ENCODE measurements at places on chromosomes 2 and 18.

- DNase-seq: no peak
These were observed 4.7 kb downstream of the ACP1 start for GRCh38 chr2:269356-270030.

GRCh38 chr2:161161074-161161706 lies 962 bp downstream of the TANK start:
- DNase-seq: no peak

- no peak for DNase-seq
These were observed 35.4 kb downstream of the INPP4A start for GRCh38 chr2:98479959-98480524.

DNA sequence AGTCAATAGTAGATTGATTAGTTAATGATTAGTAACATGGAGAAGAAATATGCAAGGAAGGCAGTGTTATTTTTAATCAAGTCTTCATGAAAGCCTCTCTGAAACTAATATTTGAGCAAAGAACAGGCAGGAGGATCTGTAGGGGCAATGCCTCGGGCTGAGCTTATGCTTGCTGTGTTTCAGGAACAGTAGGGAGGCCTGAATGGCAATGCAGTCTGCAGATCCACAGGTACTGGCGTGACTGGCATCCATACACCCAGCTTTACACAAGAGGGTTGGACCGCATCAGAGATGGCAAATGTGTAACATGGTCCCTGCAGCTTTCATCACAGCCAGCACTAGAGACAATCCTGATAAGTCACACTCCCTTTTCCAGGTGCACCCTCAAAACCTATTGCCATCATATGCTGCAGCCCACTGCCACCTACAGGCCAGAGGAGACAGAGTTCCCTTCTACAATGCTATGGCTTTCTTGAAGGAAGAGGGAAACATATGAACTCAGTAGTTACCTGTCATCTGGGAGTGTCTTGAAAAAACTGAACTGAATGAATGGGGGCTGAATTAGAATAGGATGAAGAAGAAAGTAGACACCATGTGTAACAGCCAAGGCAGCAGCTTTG lies 582.4 kb upstream of the RAB6C start:
- DNase-seq: no peak

GRCh38 chr2:151269798-151270568 lies 8.3 kb upstream of the RBM43 start:
- no peak for DNase-seq

- peak; percentile 79 for DNase-seq
These were observed 261.6 kb downstream of the NAPG start for GRCh38 chr18:10787293-10787901.

DNA sequence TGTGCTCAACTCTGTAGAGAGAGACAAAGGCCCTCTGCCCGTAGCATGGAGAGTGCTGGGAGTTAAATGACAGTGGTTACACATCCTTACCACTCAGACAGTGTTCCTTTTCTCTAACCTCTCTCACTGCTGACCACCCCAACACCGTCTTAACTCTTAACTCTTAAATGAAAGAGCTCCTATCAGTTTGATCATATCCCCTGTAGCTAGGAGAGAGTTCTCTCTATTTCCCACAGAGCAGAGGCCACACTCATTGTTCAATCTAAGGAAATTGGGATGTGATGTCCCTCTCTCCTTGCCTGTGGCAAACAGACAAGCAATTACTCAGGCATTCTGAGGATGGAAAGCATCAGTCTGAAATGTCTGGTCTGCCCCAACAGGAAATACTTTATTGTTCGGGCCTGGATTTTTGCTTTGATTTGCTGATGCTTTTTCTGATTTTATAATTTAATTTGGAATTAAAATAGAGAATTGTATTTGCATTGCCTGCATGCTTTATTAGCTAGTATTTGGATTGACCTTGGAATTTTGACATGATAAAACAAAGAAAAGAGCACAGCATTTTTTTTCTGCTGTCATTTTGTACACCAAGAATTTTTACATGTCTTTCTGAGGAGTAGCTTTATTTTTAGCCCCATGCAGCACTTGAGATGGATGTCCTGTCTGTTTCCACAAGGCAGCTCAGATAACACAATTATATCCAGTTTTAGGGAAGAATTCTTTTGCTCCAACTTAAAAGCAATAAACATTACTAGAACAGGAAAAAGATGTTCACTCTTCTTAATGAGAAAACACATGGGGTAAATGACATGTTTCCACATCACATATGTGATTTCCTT lies 27.7 kb upstream of the IER3IP1 start:
- no peak for DNase-seq

DNA sequence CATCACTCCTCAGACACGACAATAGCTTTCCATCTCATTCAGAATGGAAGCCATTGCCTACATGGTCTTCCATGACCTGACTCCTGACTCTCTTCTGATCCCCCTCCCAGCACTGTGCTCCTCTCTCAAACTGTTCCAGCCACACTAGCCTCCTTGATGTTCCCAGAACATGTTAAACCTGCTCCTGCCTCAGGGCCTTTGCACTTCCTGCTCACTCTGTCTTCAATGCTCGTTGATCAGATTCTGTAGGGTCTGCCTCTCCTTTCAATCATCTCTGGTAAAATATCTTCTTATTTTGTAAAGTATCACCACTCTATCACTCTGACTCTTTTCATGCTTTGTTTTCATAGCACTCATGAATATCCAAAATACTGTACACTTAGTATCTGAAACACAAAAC lies 84.9 kb downstream of the SESTD1 start:
- DNase-seq: no peak

DNA sequence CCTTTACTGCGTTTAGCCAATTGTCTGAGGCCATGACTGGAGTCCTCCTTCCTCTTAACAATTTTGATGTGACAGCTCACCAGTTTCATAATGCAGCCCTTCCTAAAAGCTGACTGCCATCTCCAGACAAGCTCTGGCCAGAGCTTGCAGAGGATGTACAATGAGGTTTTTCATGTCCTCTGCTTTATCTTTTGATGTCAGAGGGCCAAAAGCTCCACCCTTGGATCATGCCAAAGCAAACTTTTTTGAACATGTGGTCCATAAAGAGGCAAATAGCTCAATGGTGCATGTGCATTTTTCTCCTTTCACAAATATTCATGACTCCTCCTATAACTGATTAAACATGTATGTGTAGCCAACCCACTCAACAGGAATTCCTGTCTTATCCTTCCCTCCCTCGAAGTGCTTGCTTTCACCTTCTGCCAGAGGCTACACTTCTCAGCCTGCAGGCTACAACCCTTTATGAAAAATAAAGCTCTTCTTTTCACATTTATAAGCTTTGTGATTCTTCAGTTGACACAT lies 266.2 kb downstream of the FBXO15 start:
- no peak for DNase-seq

- DNase-seq: no peak
These were observed 1.5 kb downstream of the MFSD6 start for GRCh38 chr2:190409616-190410015.

- no peak for DNase-seq
These were observed 411.0 kb downstream of the TMEM182 start for GRCh38 chr2:103172821-103173220.

DNA sequence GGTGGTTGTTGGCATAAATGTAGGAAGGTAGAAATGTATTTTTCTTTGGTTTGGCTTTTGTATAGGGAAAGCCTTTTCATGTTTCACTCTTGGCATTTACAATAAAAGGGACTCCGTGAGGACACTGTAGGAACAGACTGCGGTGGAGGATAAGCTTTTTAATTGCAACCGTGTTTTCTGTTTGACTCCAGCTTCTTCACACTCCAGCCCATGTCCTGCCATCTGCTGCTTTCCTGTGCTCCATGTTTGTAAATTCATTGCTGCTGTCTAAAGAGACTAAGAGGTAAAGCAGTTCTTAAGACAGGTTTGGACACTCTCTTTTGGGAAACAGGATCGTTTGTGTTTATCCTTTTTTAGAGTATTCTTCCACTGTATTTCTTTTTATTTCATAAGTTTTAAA lies 33.3 kb downstream of the WDR75 start:
- DNase-seq: no peak

- no peak for DNase-seq
These were observed 69.6 kb upstream of the RND3 start for GRCh38 chr2:150557020-150557600.

- no peak for DNase-seq
These were observed 196.6 kb upstream of the SALL3 start for GRCh38 chr18:78782951-78783563.

DNA sequence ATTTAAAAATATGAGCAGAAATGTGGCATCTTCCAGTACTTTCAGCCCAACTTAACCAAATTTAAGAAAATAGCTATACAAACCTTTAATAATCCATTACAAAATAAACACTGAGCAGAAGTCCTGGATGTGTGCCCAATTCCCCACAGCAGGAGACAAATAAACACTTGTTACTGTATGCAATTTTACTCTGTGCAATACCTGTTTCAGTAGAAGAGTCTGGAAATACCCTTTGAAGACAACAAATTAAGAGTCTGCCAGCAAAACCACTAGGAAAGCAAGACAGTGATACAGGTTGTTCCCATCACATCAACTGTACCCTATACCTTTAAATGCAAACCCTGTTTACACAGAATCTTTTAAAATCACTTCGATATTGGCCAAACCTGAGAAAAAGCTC lies 41.4 kb upstream of the RNU4ATAC start:
- DNase-seq: no peak

DNA sequence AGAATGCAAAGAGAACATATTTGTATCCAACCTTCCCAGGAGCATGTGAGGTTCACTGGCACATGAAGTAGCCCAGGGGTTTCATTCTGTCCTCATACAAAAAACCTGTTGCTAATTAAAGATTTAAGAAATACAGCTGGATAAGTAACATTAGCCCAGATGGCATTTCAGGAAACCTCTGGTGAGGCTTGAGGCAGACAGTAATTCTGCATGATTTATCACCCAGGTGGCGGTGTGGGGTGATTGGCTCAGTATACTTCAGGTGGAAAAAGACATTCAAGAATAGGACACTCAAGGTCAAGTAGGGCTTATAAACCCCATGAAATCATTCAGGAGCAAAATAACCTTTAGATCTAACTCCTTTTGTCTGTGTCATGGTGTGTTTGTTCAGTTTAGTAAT lies 237.4 kb downstream of the RNF144A start:
- DNase-seq: no peak

- no peak for DNase-seq
These were observed 81.3 kb downstream of the ANKRD12 start for GRCh38 chr18:9217743-9218451.

DNA sequence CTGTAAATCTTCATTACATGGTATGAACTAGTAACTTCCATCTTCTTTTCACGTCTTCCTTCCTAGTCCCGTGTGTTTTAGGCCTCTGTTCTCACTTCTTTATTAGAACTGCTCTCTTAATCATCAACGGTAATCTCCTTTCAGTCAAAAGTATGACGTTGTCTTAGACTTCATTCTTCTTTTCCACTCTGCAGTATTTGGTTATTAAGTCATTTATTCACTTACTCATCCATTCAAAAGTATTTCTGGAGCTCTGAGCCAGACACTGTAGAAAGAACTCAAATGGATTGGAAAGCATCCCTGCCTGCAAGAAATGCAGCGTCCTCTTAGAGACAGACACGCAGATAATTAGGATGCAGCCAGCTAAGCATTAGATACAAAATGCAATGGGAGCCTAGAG lies 494.6 kb upstream of the NRP2 start:
- DNase-seq: no peak

DNA sequence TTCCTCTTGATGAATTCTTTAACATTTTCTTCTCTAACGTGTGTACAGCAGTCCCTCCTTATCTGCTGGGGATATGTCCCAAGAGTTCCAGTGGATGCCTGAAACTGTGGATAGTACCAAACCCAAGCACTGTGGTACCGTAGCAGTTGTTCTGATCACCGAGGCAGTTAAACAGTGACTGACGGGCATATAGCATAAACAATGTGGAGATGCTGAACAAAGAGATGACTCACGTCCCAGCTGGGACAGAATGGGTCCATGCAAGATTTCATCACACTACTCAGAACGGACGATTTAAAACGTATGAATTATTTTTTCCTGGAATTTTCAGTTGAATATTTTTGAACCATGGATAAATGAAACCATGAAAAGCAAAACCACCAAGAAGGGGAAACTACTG lies 54.5 kb upstream of the SPAG16 start:
- no peak for DNase-seq

DNA sequence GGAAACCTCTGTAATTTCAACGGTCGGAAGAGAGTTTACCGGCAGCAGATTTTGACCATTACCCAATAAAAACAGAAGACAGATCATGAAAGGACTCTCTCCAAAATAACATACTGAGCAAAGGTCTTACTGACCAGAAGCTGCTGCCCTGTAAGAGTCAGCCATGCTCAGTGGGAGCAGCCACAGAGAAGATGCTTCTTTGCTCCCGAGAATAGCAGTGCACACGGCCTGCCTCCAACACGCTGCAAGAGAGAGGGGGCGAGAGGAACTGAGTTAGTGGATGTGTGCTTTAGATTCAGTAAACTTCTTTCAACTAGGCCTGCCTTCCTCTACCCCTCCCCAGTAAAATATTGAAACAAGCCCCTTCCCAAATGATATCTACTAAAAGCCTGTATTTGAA lies 103.7 kb downstream of the NCK2 start:
- DNase-seq: no peak

Measured in stimulated activated CD8-positive, alpha-beta memory T cell treated with anti-CD3 and anti-CD28 coated beads, Interleukin-15, amount 100 ng/mL, for 24 hours (primary cell).